Activated CD4-positive, alpha-beta T cell treated with anti-CD3 and anti-CD28 coated beads, Interleukin-2, amount 50 U/mL, for 24 hours (primary cell): ENCODE measurements at places on chromosomes 7 and 10.

GRCh38 chr7:22594020-22594419, 94.0 kb upstream of the STEAP1B start:
- no peak for DNase-seq

DNA sequence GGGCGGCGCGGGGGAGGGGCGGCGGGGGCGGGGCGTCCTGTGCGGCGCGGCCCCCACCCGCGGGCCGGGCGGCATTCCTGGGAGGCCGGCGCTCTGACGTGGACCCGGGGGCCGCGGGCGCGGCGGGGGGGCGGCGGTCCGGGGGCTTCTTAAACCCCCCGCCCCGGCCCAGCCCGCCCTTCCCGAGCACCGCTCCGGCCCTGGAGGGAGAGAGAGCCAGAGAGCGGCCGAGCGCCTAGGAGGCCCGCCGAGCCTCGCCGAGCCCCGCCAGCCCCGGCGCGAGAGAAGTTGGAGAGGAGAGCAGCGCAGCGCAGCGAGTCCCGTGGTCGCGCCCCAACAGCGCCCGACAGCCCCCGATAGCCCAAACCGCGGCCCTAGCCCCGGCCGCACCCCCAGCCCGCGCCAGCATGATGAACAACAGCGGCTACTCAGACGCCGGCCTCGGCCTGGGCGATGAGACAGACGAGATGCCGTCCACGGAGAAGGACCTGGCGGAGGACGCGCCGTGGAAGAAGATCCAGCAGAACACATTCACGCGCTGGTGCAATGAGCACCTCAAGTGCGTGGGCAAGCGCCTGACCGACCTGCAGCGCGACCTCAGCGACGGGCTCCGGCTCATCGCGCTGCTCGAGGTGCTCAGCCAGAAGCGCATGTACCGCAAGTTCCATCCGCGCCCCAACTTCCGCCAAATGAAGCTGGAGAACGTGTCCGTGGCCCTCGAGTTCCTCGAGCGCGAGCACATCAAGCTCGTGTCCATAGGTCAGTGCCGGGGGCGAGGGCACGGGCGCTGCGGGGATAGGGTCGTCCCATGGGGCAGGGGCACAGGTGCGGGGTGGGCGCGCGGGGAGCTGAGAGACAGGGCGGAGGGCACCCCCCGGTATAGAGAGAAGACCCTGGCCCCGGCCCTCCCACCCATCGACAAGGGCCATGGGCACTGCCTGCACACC, at the start of gene FLNC:
FLNC (plus strand) TSS at position 176 of the 947 bp plus-strand sequence; CDS start at position 408, 232 bp downstream.
- no peak for DNase-seq

DNA sequence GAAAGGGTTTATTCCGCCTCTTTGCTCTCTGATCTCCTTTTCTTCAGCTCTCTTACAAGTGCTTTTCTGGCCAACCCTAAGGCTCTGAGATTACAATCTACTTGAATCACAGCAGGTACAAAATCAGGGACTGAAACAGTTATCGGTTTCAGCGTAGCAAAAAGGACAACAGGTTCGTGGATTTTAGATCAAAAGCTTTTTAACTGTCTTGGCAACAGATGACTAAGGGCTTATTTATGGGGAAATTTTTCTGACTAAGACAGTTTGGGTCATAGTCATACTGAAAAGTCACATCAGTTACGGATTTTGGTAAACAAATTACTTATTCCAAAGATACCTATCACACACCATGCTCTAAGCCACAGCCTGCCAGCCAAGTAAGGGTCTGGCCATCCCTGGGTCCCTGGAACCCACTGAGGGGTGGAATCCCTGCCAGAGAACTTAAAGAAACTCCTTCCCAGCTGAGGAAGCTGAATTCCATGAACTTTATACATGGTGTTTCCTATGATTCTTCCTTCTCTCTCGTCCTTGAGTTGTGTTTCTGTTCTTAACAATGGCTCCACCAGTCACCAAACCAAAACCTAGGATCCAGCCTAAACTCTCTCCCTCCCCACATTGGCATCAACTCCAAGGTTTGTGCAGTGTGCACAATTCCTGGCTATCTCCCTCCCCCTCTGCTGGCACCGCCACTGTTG, 169.3 kb downstream of the FAM107B start:
- DNase-seq, result no peak

GRCh38 chr10:28478646-28479045, 54.3 kb upstream of the WAC start:
- no peak for DNase-seq

DNA sequence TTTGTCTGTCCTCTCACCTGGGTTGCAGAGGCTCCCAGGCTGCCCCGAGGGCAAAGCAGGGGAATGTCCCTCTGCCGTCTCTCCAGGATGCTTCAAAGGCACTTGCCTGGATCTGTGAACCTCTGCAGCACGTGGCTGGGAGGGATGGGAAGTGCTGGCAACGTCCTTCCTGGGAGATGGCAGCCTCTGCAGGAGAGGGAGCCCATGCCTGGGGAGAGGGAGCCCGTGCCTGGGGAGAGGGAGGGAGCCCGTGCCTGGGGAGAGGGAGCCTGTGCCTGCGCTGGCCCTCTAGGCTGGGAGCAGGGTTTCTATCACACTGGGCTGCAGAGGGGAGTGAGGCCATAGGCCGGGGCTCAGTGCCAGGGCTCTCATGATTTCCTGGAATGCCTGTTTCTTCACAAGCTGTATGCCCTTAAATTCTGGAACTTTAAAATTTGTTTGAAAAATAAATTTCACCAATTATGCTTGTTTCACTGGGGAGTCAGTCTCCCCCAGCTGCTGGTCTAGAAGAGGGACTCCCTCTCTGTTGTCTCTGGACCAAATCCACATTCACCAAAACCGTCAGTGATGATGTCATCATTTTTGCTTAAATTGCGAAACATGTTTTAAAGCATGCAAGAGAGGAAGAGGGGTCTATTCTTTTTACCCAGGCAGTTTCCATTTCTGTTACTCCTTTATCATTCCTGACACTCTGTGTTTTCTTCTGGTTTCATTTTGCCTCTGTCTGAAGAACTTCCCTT, 135.7 kb downstream of the DNAJB6 start:
- no peak for DNase-seq

DNA sequence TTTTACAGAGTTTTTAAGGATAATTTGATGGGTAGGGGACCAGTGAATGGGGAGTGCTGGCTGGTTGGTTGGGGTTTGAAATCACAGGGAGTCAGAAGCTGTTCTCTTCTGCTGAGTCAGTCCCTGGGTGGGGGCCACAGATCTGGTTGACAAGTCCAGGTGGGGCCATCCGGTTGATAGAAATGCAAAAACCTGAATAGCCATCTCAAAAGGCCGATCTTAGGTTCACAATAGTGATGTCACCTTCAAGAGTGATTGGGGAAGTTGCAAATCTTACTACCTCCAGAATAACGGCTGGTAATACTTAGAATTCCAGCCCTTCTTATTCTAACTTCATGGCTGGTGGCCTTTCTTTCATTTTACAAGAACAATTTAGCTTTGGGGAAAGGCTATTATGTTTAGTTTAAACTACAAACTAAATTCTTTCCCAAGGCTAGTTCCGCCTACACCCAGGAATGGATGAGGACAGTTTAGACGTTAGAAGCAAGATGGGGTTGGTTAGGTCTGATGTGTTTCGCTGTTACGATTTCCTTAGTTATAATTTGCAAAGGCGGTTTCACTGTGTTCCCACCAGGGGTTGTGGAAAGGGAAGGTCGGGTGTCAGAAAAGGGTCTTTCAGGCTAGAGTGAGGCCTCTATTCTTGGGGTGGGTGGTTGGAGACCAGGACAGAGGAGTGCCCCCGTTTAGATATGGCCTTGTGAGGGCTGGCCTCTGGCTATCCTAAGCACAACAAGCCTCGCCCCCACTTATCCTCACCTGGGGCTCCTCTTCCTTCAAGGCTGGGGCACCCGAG, 27.4 kb downstream of the IFT22 start:
- DNase-seq, result no peak

GRCh38 chr7:95777269-95777668, 4.9 kb downstream of the DYNC1I1 start:
- no peak for DNase-seq

DNA sequence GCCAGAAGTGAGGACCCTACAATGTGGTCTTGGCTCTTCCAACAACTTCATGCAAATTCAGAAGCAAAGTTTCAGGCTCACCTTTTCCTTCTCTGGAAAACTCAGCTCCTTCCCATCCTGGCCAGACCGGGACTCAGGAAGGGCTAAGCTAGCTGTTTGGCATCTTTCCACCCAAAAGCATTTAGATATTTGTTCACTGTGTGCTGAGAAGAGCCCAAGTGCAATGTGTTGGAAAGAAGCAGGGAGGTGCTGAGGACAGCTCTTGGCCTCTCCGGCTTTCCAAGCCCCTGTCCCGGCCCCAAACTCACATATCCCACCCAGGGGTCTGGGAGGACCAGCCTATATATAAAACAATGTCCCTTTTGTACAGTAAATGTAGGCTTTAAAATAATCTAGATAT, 44.5 kb downstream of the MKI67 start:
- DNase-seq, result no peak

DNA sequence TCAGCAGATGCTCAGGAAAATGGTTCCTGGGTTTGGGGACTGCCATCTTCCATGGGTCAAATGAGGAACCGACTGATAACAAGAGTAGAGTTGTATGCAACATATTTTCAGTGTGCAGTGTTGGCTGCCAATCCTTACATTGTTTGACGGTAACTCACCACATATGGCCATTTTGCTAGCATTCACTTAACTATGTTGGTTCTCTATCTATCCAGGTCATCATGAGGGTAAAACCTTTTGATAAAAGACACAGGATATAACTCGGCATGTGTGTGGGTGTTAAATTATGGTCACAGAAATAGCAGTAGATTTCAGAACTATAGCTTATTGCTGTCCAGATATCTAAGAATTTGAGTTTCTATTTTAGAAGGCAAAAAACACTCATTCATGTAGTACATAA, 140.7 kb upstream of the AOAH start:
- DNase-seq, result no peak

DNA sequence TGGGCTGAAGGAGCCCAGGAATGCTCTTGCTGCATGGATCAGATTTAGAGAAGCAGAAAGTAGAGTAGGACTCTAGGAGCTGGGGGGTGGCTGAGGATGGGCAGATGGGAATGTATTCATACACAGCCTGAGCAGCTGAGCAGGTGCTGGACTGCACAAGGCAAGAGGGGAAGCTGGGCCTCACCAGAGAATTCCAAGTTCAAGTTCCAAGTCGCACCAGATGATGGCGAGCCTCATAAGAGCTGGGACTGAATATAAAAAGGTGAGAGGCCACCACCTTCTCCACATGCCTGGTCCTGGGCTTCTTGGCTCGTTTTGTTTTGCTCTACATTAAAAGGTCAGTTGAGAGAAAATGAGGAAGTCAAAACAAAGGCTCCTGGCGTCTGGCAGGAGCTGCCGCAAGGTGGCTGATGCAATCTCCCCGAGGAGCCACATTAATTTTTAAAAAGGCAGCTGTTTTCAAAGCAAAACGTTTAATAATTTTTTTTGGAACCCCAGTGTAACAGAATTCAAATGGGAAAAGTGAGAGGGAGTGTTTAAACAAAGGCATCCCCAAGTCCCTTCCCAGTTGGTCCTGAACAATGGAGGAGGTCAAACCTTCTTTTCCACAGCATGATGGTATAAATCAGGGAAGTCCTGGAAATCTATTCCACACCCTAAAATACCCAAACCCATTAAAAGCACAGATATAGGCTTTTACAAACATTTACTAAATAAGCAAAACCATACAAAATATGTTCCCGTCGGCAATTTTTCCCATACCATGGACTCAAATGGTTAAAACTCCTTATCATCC, 9.5 kb downstream of the CYREN start:
- no peak for DNase-seq

DNA sequence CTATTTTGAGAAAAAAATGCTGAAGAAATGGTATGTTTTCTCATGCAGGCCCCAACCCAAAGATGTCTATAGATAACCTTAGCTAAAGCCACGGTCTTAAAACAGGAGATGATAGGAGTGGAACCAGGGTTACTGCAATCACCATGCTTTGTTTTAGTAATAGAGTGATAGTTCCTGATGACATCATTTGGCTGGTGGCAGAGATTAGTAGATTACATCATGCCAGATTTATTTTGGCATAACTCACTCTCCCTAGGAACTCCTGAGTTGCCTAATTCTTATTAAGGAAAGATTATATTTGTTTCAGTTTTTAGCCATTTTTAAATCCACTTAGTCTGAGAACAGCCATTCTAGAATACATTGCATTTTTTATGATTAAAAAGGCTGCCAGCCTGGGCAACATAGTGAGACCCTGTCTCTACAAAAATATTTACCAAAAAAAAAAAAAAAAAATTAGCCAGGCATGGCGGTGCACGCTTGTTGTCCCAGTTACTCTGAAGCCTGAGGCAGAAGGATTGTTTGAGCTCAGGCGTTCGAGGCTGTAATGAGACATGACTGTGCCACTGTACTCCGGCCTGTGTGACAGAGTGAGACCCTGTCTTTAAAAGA, 17.8 kb downstream of the ENO4 start:
- no peak for DNase-seq

- no peak for DNase-seq
Measured at GRCh38 chr7:71595176-71595575, 463.2 kb downstream of the GALNT17 start.

GRCh38 chr7:28381466-28381865, 30.9 kb upstream of the CREB5 start:
- no peak for DNase-seq

DNA sequence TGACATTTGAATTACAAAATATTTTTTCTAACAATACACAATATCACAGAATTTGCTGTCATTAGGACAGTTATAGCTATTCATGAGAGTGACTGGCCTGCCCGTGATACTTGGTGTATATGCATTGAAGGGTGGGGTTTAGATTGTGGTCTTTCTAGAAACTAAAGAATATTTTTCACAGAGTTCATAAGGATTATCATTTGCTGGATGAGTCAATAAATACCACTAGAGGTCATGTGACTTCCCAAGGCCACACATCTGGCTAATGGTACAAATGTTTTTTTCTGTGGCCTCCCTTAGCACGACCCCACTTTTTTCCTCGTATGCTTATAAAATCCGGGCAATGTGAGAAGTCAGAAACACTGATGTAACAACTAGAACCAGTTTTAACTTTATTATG, 5.2 kb downstream of the OPTN start:
- no peak for DNase-seq

DNA sequence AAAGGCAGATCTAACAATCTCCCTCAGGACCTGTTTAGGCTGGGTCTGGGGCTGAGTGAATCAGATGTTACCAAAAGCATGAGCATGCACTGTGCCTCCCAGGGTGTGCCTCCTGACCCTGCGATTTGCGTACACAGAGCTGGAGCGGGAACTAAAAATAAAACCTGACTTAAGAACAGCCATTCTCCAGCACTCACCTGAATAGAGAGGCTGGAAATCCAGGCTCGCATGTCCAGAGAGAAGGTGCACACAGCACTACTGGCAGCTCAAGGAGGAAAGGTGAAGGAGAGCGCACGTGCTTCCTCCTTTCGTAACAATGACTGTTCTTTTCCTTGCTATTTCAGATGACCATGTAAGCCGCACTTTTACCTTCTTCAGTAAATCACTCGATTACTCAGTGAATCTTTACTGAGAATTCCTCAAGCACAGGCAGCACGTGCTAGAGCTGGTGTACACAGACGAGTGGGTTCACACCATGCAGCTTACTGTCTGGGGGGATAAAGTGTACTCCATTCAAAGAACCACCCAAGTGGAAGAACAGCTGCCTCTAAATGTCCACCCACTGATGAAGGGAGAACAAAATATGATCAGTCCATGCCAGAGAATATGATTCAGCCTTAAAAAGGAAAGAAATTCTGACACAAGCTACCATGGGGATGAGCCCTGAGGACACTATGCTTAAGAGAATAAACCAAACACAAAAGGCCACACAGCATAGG, 45.6 kb downstream of the SFMBT2 start:
- no peak for DNase-seq

GRCh38 chr7:132489776-132490237, 86.5 kb downstream of the PLXNA4 start:
- no peak for DNase-seq
